ENCODE measurements at places on chromosomes 16 and 17.

- DNase-seq = no peak
These were observed 9.5 kb upstream of the TCF25 start for GRCh38 chr16:89863741-89864526.

- no peak for DNase-seq
These were observed 6.6 kb downstream of the ADORA2B start for GRCh38 chr17:15951368-15952047.

- no peak for DNase-seq
These were observed 28.8 kb downstream of the RNF43 start for GRCh38 chr17:58388302-58389190.

- no peak for DNase-seq
These were observed 28.5 kb upstream of the CCDC182 start for GRCh38 chr17:57773557-57773956.

DNA sequence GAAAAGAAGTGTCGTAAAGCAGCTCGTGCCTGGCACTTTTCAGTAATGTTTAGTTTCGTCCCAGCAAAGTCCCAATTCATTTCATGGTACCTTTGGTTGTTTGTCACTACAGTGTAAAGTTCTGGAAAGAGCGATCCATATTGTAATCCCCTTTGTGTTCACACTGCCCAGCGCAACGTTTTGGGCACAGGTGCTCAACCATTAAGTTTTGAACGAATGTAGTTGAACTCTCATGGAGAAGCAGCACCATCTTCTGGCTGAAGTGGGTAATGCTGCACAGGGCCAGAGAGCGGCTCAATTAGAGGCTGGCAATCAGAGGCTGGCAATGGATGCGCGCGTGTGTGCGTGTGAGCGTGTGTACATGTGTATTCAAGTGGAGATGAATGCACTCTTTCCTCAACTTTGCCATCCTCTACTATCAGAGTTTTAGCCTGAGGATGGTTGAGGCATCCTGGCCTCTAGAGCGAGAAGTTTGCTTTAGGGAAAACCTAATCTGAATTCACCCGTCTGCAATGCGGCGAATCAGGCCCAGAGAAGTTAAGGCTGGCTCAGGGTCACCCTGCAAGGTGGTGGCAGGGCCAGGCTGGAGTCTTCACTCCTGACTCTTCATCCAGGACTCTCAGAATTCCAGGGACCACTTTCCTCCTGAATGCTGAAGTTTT lies 29.9 kb downstream of the DYNLL2 start:
- peak; percentile 84 for DNase-seq

- DNase-seq = no peak
These were observed 96.6 kb downstream of the TBC1D16 start for GRCh38 chr17:79939094-79939435.

- no peak for DNase-seq
These were observed 47.5 kb downstream of the WNT3 start for GRCh38 chr17:46770818-46771560.

GRCh38 chr17:30831663-30832437 lies at the start of gene ATAD5:
Gene ATAD5 (plus strand): TSS chr17:30831966. CDS start chr17:30832348, 382 bp downstream.
- DNase-seq = peak; percentile 87

DNA sequence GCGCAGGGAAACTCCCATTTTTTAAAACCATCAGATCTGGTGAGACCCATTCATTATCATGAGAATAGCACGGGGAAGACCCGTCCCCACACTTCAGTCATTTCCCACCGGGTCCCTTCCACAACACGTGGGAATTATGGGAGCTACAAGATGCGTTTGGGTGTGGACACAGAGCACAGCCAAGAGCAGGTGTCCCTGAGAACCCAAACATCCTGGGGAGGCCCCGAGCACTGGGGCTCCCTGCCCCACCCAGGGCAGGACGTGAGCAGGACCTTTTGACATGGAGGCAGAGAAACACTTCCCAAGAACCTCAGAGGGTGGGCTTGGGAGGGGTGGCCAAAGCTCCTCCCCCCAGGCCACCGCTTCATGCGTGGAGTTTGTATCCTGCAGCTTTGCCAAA lies 89.9 kb upstream of the DNAH17 start:
- DNase-seq = no peak

Measured in NCI-H2081 (cell line).